ENCODE measurements at places on chromosomes 6 and 20. TPM values are rescaled to one million over a fixed set of nuclear protein-coding genes. Genes with fewer than 3 reads are reported as not detected.

PRSS35 gene
- total RNA-seq: 0.34 TPM

DNA sequence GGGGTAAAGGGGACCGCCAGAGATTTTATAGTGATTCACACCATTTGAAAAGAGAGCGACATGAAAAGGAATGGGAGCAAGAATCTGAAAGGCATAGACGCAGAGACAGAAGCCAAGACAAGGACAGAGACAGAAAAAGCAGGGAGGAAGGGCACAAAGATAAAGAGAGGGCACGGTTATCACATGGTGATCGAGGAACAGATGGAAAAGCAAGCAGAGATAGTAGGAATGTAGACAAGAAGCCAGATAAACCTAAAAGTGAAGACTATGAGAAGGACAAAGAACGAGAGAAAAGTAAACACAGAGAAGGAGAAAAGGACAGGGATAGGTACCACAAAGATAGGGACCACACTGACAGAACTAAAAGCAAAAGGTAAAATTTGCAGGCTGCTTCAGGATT, 77.7 kb downstream of the PHF3 start:
- DNase-seq: no peak

- DNase-seq: no peak
These were observed 545.6 kb downstream of the KIF16B start for GRCh38 chr20:16027686-16028085.

- no peak for DNase-seq
These were observed 19.5 kb downstream of the SLC22A1 start for GRCh38 chr6:160141001-160141726.

DNA sequence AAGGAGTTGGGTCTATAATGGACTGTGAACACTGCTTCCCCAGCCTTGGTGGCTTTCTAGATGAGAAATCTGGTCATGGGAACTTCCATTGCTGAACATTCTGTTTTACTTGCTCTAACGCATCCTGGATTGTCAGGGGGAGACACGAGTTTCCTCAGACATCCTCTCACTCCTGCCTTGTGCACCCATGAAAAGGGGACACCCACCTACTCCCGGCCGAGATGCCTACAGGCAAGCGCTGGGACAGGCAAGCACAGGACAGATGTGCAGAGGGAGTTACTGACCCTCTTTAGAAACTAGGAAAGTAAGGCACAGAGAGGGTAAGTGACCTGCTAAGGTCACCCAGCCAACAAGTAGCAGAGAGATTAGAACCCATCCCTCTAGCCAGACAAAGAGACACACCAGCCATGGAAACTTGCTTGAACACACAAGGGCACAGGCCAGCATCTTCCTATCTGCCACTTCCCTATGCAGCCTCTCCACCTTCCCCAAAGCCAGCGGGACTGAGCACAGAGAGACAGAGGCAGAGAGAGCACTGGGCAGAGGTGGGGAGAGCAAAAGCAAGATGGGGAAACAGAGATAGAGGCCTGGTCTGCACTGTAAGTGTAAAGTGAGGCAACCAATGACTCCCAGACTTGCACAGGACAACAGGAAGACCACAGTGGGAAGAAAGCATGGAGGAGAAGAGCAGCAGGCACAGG, 845 bp upstream of the SFTA2 start:
- DNase-seq: no peak

- no peak for DNase-seq
These were observed 160.1 kb upstream of the QKI start for GRCh38 chr6:163254341-163254835.

DNA sequence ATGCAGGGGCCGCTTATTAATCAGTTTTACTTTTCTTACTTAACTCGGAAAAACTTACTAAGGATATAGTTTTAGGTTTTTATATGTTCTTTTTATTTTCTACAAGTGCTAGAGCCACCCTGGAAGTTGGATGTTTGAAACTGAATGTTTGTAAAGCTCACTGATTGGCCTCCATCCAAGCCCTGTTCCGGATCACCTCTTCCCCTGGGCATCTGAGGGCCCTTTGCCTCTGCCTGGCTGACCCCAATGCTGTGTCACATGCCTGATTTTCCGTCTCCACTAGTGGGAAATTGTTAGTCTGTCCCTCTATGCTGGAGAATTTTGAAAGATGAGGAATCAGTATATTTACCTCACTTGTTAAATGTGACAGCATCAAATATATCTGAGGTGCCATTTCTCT, 79.3 kb downstream of the SLC35F1 start:
- DNase-seq: no peak

- DNase-seq: no peak
These were observed 4.6 kb downstream of the MAD2L1BP start for GRCh38 chr6:43639984-43640800.

DNA sequence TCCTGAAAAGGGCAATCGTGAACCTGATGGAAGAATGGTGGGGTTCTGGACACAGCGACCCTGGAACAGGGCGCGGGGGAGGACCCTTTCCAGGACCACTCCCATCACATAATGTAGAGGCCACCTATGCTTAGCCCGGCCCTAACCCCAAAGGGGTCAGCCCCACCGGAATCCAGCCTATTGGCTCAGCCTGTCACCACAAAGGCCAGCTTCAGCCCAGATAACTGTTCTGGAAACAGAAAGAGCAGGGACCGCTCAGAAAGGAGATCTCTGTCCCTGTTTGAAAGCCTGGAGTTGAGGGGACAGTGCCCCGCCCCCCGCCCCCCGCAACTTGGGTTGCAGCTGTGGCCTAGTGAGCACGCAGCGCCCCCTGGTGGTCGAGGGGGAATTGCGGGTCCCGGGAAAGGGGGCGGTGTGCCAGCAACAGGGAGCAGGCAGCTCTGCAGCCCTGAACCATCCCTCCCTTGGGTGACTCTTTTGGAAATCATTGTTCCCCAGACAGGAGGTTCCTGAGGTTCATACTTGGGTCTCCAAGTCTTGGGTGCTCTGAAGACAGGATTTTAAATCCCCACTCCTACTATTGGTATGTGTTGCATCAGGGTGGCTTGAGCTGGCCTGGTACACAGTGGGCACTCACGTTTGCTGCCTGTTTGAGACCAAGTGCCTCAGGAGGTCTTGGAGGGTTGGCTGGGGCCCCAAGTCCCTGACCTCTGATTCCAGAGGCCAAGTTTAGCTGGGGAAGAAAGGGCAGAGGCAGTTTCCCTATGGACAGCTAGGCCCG, 1.5 kb downstream of the SIGLEC1 start:
- peak; percentile 77 for DNase-seq

- DNase-seq: no peak
These were observed 75.3 kb downstream of the SRC start for GRCh38 chr20:37421060-37421905.

SMLR1 gene
- total RNA-seq: not detected

GRCh38 chr6:33857932-33858475, 54.2 kb upstream of the MLN start:
- no peak for DNase-seq

GRCh38 chr6:43695215-43695966, 7.8 kb upstream of the MRPS18A start:
- DNase-seq: no peak

AARS2 gene
- total RNA-seq: 17.8 TPM

Data from uterus (tissue), 4 donors.